ENCODE measurements at places on chromosomes 6 and 20.

DNA sequence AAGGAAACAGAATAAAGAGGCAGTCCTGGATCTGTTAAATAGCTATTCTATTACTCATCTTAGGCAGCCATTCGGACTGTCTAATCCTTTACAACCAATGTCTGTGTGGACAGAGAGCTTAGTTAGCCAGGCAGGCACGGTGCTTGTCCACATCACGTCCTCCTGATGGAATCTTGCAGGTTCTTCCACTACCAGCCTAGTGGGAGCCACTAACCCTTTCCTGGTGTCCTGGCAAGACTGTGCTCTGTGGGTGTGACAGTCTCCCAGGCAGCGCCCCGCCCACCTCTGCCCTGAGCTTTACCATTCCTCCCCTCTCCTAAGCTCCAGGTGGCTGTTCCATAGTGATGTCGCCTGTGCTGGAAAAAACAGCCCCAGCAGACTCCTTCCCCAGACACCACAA lies 78.3 kb upstream of the CLDN20 start:
- DNase-seq = peak; percentile 84

GRCh38 chr6:38310061-38310460 lies 329.7 kb downstream of the BTBD9 start:
- DNase-seq = peak; percentile 85

GRCh38 chr6:125392682-125393081 lies 90.9 kb upstream of the HDDC2 start:
- no peak for DNase-seq

DNA sequence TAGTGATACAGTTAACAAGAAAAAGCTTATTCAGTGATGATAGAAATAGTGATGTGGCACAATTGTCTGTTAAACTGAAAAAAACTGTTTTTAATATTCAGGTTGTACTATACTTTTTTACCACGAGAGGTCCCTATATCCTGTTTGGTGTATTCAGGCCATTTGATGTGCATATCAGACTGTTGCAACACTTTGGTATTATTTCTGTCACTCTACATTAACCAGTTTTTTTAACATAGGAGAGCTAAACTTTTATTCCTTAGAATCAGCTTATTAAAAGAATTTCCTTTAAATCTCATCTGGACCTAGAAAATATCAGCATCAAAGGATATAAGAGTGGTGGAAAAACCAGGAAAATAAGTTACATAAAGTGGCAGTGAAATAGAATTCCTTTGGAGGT lies 36.8 kb downstream of the TSPYL4 start:
- DNase-seq = peak; percentile 47

DNA sequence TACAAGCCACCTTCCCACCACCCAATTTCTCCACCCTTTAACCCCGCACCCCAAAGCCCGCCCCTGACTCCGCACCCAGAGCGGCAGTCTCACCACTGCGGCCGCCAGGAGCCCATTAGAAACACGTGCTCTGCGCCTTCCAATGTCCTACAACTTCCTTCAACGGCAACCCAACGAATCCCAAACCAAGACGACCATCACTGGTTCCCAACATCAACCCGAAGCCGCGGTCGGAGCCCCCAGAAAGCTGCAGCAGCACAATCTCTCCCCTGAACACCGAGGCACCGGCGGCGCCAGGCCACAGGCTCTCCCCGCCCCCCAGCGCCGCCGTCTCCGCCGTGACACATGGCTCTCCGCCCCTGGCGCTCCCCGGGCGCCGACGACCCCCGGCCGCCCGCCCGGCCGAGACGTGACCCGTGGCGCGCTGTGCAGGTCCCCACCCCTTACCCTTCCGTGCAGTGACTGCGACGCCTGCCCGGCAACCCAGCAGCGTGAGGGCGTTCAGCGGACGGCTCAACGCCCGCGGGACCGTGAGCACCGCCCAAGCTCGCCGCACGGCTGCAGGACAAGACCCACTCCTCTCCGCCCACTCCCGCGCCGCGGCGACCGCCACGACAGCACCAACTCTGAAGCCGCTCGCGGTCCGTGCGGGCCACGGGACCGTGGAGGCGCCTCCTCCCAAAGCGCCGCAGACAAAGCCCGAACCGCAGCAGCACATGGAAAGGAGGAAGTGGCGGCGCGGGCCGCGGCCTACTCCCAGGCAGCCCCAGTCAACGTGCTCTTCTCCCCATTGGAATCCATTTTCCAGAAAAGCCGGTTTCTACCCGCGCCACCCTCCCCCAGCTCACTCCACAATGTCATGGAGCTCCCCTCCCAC lies 551 bp downstream of the SYNCRIP start:
- peak; percentile 69 for DNase-seq

DNA sequence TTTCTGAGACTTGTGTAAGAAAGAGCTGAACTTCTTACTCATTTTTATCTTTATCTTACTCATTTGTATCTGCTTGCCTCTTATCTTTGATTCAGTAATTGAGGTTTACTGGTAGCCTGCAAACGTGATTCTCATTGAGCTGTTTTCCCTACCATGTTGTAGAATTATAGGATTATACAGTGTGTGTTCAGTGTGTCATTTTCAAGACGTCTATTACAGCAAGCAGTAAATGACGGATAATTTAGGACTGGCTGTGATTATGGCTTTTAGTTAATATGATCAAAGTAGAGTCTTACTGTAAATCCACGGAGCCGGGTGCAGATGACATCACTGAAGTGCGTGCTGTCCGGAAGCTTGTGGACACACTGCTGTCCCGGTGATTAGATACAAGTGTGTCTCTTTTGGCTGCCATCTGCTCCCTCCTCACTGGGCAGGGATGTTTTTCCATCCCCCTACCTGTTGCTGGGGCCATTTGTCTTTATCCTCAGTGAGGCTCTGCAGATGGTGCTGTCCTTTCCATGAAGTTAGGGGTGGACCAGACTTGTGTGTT lies 6.0 kb downstream of the NELFCD start:
- no peak for DNase-seq

GRCh38 chr20:10465135-10465534 lies 30.0 kb downstream of the SLX4IP start:
- no peak for DNase-seq

DNA sequence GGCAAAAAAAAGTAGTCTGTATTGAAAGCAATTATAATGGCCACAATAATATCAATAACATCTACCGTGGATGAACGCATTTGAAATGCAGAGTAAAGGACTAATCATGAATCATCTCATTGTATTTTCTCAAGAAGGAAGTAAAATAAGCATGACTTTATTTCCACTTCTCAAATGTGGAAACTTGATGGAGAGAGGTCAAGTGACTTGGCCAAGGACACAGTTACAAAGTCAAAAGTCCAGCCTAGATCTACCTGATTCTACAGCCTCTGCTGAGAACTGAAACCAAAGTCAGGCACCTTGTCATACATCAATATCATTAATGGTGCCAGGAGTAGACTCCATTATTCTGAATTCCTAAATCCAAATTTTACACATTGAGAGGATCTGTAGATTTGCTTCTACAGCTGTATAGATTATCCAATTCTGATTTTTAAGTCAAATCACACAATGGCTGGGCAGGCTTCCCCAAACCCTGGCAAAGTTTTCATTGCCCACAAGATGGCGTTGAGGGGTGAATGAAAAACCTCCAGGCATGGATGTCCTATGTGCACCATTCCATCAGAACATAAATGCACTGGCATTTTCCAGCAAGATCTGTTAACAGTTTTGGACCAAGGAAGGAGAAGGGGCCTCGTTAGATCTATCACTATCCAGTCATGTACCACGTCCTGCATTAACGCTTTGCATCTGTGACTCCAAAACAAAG lies 423.1 kb downstream of the MAFB start:
- peak; percentile 52 for DNase-seq

DNA sequence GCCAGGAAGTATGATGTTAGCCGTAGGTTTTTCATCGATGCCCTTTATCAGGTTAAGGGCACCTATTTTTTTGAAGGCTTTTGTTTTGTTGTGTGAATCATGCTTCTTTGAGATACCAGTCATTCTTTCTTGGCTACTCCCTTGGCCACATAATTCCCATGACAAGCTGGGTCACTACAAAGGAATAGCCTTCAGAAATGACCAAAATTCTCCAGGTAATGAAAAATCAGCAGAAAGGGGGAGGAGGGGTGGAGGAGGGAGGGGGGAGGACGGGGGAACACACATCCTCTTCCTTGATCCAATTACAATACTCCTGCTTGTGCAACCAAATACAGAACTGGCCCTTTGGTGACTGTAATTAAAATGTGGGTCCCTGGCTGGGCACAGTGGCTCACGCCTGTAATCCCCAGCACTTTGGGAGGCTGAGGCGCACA lies 21.7 kb upstream of the TGM2 start:
- DNase-seq = no peak

GRCh38 chr6:66210964-66211363 lies 503.9 kb upstream of the EYS start:
- peak; percentile 47 for DNase-seq

- no peak for DNase-seq
These were observed 2.2 kb downstream of the RAB5IF start for GRCh38 chr20:36607586-36608387.

GRCh38 chr20:46802722-46803121 lies 91.9 kb upstream of the EYA2 start:
- no peak for DNase-seq

- DNase-seq = no peak
These were observed 47.5 kb upstream of the JAG1 start for GRCh38 chr20:10721137-10721896.

GRCh38 chr6:170455335-170455979 lies 97.7 kb downstream of the PSMB1 start:
- no peak for DNase-seq

DNA sequence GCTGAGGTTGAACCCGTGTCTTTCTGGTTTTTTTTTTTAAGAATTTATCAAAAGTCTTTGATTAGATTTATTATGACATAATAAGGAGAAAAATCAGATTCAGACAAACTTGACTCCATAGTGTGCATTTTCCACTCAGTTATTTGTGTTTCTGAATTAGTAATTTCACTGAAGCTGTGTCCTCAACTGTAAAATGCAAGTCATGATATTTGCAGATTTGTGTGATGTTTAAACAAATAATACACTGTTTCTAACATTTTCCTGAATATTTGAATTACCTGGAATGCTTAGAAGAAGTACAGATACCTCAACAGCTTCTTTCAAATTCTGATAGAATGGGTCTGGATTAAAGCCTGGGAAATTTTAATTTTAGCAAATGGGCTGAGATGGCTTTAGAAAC lies 1050.3 kb upstream of the MAP3K7 start:
- no peak for DNase-seq

DNA sequence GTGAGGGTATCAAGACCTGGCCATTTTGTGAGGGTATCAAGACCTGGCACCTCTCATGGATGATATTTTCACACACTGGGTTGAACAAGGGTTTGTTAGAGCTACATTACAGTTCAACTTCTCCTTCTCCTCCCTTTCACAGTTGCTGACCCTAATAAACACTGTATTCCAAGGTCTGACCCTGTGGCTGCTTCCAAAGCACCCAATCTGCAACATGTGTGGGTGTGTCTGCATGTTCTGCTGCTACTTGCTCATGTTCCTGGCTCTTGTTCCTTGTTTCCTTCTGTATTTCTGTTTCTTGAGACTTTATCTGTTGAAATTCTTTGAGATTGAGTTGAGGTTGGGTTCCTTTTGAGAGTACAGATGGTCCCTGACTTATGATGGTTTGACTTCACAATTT lies 162.1 kb upstream of the GMDS start:
- no peak for DNase-seq

- no peak for DNase-seq
These were observed 35.6 kb upstream of the MICB start for GRCh38 chr6:31462026-31462963.

DNA sequence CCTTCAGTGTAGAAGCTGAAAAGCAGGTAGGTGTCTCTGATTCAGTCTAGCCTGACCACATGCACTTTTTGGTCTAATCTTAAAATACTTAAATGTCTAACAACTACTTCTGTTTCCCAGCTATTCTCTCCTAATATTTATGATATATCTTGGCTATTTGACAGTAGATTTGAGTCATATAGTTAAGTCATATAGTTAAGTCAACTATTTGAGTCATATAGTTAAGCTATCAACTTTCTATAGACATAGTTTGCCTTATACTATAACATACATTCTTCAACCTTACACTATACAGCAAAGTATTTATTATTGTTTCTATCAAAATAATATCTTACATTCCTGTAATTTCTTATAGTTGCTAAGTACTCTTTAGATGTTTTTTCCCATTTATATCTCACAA lies 110.9 kb downstream of the GMDS start:
- DNase-seq = no peak

GRCh38 chr6:131177996-131178395 lies 42.7 kb downstream of the AKAP7 start:
- no peak for DNase-seq

DNA sequence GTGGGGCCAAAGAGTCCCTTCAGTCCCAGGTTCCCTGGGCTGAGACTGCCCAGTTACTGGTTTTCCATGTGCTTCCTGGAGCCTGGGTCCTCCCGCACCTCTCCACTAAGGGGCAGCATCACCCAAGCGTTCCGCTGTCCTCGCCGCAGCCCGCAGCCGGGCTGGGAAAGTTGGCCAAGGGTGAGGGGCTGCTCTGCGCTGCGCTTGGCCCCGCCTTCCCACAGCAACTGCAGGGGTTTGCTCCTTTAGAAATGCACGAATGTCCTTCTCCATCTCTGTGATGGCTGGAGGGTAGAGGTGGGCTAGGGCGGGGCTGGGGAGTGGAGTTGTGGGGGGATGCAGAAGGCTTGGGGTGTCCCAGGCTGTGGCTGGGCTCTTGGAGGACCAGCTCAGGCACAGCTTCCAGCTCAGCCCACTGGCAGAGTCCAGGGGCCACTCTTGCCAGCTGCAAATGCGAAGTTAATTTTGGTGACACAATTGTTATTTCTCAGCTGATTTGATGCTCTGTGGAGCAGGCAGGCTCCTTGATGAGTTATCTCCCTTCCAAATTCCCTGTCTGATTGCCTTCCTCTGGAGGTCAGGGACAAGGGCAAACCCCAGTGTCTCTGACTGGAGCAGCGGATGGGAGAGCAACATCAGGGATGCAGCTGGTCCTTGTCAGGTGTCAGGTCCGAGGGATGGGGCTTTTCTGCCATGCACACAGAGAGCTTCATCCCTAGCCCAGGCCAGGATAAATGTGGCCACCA lies 63.2 kb downstream of the NOL4L start:
- peak; percentile 78 for DNase-seq

DNA sequence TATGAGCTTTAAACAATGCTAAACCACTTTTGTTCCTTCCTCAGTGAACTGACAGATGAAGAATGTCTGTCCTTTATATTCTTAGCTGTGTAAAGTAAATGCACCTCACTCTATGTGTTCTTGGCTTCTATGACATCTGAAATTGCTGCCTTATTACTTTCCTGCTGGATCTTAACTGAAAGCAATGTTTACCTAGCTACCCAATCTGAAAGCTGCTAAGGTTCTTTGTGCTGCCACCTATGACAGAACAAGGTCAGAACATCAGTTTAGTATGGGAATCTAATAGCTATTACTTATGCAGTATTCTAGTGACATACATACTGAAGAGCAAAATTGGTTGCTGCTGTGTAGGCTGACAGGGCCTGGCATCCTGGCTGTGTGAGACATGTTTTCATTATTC lies 444.1 kb downstream of the KHDRBS2 start:
- no peak for DNase-seq

DNA sequence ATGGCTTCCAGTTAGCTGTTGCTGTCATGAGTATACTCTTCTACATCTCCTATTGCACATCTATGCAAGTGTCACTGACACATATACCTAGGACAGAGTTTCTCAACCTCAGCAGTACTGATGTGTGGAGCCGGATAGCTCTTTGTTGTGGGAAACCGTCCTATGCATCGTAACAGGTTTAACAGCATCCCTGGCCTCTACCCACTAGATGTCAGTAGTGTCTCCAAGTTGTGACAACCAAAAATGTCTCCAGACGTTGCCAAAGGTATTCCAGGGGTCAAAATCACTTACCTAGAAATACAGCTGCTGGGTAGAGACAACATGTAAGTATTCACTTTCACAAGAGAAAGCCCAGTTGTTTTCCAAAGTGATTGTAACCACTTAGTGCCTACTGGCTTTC lies 637.6 kb downstream of the RNF144B start:
- DNase-seq = peak; percentile 83
